Pons (tissue), 1 donor: ENCODE measurements at places on chromosomes 16 and 17.

DNA sequence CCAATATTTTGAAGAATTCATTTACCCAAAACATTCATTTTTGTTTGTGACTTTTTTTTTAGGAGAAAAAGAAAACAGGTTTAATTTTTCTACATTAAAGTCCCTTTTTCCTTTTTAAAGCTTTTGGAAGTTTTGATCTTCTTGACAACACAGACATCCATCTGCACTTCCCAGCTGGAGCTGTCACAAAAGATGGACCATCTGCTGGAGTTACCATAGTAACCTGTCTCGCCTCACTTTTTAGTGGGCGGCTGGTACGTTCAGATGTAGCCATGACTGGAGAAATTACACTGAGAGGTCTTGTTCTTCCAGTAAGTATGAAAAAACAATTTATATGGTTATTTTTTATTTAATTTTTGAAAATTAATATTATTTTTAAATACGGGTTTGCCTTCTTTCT, 37.2 kb downstream of the SIAH1 start:
- DNase-seq: peak; percentile 45

DNA sequence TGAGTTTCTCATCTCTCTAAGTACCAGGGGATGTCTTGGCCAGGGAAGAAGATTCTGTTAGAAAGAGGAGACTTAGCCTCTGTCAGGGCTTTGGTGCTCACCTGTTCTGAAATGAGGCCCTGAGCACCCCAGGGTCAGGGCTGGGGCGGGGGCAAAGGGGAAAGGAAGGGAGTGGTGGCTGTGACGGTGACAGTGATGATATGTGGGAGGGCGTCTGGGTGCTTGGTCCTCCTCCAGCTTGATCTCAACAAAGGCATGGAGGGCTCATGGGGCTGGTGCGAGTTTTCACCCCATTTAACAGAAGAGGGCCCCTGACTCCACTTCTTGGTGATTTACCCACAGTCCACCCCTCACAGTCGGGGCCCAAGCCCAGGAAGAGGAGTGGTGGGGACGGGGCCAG, 15.1 kb downstream of the SOX8 start:
- DNase-seq: no peak

GRCh38 chr17:49549691-49550678, 25.7 kb upstream of the NXPH3 start:
- no peak for DNase-seq

GRCh38 chr16:57388359-57389086, 16.0 kb upstream of the CCL17 start:
- no peak for DNase-seq

GRCh38 chr16:73997340-73997711, 299.3 kb upstream of the PSMD7 start:
- DNase-seq: no peak

DNA sequence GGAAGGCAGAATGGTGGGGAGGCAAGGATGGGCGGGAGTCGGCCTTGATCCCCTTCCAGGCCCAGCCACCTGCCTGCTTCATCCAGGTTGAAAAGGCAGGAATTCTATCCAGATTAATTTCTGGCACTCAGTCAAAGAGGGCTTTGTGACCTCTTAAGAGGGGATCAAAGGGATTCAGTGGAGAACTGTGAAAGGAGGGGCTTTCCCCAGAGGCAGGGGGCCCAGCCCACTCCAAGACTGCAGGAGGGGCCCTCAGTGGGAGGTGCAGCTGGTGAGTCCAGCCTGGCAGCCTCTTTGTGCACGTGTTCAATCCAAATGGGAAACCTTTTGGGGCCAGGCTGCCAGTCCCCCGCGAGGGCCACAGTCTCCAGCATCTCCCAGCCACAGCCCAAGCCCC, 148.5 kb upstream of the PLCG2 start:
- no peak for DNase-seq

- DNase-seq: peak; percentile 22
Measured at GRCh38 chr16:77424871-77425604, 9.8 kb downstream of the ADAMTS18 start.

DNA sequence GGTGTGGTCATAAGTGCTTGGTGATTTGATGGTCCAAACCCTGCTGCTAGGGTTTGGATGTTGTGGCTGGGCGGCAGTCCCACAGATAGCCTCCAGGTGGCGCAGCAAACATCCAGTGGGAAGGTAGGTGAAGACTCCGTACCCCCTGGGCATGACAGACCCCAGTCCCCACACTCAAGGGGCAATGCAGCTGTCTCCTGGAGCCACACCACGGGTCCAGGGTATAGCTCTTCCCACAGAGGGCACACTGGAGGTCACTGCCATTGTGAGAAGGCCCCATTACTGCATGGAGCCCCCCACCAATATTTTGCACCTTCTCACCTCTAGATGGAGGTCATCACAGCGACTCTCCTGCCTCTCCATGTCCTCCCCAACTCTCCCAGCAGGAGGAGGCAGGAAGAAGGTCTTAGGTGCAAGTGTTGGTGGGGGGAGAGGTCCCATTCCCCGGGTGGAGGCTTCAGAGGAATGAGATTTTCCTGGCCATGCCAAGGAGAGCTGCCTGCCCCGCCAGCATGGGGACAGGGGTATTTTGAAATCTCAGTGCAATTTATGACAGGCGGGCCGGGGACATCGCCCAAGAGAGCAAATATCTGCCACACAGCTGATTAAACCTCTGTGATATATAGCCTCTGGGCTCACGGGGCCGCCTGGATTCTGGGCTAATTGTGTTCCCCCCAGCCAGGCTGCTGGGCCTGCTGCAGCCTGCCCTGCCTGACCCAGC, 17.1 kb upstream of the C17orf113 start:
- peak; percentile 37 for DNase-seq

GRCh38 chr16:30902029-30902972, 5.9 kb downstream of the CTF1 start:
- DNase-seq: peak; percentile 33

DNA sequence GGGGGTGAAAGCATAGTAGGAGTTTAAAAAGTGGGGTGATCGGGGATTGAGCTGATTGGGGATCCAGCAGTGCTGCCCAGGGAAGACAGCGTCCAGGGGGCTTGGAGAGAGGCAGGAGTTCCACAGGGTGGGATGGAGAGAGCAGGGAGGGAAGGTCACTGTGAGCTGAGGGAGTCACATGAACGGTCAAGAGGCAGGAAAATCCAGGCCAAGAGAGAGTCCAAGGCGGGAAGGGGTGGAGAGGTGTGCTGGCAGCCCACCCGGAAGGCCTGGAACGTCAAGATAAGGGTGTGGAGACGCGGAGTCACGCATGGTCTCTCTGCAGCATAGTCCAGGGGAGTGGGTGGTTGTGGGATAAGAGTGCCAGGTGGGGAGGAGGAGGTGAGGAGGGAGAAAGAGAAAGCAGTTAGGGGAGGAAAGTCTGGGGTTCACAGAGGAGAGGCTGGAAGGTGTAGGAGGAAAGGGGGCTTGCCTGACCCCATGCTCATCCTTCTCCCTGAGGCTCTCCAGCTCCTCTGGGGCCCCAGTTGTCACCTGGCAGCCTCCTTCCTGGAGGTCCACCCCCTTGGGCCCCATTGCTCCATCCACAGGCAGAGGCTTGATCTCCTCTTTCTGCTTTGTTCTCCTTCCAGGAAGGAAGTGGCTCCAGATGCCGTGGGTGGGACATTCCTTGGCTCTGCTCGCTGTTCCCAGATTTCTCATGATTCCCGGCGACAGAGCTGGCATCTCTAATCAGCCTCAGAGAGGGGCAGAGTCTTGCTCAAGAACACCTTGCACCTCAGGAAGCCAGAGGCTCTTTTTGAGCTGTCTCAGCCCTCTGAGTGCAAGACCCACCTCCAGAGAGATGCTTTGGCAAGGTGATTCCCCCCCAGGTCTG, 28.7 kb downstream of the CCR7 start:
- DNase-seq: no peak

GRCh38 chr17:79800325-79801155, 3.7 kb upstream of the CBX8 start:
- no peak for DNase-seq

- DNase-seq: no peak
Measured at GRCh38 chr17:1294157-1294717, 14.8 kb downstream of the TRARG1 start.
